Activated CD4-positive, CD25-positive, alpha-beta regulatory T cell treated with anti-CD3 and anti-CD28 coated beads, Interleukin-2, amount 50 U/mL, for 24 hours (primary cell): ENCODE measurements at places on chromosomes 11 and 22.

- ATAC-seq = no peak
These were observed 61.0 kb downstream of the TEAD1 start for GRCh38 chr11:12735262-12735661.

DNA sequence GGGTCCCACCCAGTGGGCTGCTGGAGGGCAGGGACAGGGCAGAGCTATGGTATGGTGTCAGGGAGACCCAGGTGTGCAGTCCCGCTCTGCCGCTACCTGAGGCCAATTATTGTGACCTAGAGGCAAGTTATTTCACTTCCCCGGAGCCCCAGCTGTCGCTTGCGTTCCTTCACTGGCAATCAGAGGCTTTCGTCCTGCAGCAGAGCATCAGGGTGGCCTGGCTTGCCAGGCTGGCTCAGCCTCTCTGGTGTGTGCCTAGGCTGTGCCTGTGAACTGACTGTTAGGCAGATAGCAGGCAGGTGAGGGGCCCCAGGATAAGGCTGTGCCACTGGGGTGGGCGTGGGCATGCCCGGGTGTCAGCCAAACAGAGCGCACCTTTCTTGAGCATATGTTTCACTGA, 31.4 kb downstream of the GLB1L2 start:
- no peak for ATAC-seq

- no peak for ATAC-seq
These were observed 36.2 kb upstream of the RAPSN start for GRCh38 chr11:47485107-47485506.

GRCh38 chr11:97460091-97460490, 1070.3 kb downstream of the JRKL start:
- ATAC-seq = no peak

DNA sequence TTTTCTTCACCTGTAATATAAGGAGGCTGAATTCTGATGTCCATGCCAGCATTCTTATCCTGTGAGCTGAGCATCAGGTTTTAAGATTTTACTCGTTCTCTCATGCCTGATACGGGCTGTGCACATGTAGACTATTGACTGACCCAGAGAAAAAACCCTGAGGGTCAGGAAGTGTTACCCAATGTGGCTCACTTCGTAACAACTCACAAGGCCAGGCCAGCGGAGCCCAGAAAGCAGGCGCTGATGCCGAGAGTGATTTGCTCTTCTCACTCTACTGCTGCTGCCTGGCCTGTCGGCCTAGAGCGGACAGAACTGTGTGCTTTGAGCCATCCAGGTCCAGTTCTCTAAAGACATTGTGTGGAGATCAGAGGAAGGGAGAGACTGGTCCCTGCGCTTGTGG, 10.8 kb downstream of the THYN1 start:
- ATAC-seq = no peak

GRCh38 chr11:58965246-58965985, 26.1 kb downstream of the GLYATL1 start:
- no peak for ATAC-seq
